ENCODE measurements at places on chromosomes 4 and X.

DNA sequence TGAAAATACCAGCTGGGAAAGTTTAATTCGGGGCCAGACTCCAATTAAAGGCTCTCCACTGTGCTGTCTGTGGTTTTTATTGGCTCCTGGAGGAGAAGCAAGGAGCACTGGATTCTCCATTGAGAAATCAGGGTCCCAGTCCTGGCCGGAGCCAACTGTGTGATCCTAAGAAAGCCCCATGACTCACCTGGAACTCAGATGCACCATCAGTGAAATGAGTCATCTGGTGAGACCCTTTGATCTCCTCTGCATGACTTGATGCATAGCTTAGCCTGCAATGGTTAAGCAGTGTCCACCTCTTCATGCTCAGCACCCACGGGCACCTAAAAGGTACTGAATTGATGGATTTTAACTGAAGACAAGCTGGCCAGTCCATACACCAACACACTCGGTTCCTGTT, 119.2 kb upstream of the VCX3B start:
- DNase-seq, result no peak

DNA sequence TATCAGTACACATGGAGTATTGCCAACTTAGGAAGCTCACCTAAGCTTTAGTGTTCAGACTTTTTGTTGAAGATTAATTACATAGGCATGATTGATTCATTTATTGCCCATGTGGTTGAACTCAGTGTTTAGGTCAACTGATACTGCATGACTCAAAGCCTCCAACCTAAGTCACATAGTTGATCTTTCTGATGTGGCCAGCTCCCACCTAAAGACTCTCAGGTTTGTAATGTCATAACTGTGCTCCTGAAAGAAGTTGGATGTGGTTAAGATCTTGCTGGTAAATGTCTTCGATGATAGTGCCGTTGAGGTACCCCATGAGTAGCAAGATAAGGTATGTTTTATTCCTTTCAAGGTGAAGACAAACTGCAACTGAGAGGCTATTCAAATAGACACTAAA, 192.5 kb downstream of the EDA start:
- no peak for DNase-seq

- no peak for DNase-seq
These were observed 57.4 kb downstream of the CC2D2A start for GRCh38 chr4:15526924-15527592.

DNA sequence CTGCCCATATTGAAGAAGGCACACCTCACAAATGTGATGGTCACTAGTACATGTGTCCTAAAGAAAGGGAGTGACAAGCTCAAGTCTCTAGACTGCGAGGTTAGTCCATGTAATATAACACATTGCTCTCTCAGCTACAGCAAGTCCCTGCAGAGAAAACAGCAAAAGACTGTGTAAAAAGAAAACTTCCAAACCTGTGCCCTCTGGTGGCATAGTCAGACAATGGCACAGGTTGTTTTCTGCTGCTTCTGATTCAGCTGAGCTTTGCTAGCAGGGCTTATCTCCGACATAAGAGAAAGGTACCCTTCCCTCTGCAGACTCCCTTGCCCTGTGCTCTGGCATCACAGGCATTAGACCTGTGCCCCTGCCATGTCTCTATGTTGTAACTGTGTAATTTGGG, 1.4 kb upstream of the SERPINA7 start:
- DNase-seq, result no peak

DNA sequence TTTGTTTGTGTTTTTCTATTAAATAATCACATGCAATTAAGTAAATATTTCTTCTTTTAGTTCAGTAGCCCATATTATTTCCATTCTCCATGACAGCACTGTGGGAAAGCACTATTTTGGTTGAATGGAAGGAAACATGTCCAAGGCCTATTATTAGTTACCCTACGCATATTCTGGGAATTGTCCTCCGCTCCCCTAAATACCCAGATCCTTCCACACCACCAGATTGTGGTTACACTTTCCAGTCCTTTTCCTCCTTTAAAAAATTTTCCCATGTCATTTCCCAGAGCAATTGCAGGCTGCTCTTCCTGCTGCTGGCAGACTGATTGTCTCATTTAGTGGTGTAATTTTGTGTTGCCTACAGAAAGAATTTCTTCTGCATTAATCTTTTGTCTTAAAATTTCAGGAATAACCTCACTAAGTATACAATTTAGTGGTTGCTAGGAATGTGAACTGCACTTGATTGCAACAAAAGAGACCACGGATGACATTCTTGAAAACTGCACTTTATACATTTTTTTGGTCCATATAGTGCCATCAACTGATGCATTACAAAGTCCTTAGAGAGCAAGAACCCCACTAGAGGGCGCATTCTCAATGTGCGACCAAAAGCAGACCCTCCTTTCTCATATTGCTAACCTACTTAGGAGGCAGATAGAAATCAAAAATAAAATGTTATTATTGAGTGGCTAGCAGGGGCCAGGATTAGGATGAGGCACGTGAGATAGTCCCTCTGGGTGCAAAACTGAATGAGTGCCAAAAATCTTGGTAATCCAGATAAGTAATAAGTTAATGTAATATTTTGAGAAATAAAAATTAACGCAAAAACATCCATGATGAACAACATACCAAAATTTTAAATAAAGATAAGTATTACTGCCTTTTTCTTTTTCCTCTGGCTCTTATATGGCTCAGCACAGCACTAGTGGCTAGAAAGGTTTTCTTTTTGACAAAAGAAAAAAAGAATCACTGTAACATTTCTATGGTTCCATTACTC, 98.8 kb upstream of the IQCM start:
- DNase-seq, result peak; percentile 51

DNA sequence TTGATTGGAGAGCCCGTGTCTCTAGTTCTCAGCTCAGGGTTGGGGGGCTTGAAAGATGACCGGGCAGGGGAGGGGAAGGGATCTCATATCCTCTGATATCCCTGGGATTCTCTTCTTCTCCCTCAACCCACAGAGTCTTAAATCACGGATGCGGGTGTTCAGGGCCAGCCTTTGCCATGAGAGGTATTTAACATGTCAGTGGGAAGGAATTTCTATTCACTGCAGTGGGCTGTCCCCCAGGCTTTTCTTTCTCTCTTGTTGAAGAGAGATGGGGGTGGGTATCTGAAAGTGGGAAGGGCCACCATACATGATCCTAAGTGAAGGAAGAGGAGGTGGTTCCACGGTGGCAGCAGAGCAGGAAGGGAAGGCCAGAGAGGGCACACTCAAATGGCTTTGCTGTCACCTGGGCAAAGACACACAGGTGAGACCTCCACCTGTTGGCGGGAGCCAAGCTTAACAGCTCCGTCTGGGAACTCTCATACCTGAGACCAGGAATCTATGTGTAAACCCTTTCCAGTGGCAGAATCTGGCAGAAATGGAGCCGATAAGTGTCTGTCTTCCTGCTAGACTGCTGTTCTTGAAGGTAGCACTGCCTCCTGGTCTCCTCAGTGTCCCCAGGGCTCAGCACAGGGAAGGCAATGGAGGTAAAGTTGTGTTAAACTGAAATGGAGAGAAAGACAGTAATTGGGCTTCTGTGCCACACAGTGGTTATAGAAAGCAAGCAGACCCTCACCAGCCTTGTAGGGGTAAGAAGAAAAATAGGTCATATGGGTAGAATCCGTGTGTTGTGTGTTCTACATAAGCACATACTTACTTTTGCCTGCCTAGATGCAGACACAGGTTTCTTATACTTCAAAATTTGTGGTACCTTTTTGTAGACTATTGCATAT, 49.4 kb downstream of the RHOH start:
- DNase-seq, result no peak

- no peak for DNase-seq
These were observed 14.5 kb upstream of the FGG start for GRCh38 chr4:154626793-154627484.

- DNase-seq, result no peak
These were observed 99.8 kb downstream of the KLHL8 start for GRCh38 chr4:87120411-87121162.

- no peak for DNase-seq
These were observed 172.0 kb downstream of the AASDH start for GRCh38 chr4:56215141-56215783.

DNA sequence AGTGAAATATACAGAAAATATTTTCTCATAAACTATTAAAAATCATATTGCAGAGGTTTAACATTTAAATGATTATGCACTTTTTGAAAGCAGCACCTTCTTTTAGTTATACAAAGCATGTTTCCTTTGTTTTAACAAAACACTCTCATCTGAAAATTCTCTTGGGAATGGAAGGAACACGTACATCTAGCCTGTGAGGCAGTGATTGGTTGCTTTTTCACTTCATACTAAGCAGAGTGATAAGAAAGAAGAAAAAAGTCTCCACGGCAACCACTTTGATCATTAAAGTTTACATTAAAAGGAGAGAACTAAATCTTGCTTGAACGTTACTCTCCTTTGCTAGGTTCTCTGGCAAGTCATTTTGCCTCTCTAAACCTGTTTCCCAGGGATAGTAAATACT, 41.7 kb upstream of the H2AZ1 start:
- DNase-seq, result no peak

GRCh38 chr4:48275247-48275646, 5.6 kb upstream of the TEC start:
- DNase-seq, result no peak

DNA sequence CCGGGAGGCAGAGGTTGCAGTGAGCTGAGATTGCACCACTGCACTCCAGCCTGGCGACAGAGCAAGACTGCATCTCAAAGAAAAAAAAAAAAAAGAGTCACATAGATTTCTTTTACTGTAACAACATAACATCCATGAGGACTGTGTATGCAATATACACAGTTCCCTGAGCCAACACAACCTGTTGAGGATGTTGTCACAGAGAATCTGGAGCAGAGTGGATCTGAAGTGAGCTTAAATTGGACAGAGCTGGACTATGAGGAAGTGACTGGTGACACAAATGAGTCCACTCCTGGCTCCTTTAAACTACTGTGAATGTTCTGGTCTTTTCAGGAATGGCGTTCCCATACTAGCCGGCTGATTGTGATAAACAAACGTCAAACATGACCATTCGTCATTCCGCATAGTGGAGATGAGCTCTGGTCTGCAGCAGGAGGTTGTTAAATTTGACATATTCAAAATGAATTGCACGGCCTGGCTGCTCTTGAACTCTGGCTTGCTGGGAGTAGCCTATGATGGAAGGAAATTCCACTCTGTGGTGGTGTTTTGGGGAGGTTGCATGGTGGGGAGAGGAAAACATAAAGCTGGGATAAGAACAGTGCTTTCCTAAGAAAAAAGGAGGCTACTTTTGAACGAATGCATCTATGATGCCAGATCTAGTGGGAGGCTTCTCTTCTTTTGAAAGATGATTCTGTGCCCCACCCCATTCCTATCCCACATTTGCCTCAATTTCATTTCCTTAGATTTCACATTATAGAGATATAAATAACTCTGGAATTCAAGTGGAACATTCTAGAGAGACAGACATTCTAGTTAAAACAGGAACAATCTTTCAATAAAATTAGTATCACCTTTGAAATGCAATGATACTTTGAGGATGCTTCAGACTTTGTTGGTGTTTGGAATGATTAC, 149.5 kb downstream of the SHROOM3 start:
- DNase-seq, result no peak

DNA sequence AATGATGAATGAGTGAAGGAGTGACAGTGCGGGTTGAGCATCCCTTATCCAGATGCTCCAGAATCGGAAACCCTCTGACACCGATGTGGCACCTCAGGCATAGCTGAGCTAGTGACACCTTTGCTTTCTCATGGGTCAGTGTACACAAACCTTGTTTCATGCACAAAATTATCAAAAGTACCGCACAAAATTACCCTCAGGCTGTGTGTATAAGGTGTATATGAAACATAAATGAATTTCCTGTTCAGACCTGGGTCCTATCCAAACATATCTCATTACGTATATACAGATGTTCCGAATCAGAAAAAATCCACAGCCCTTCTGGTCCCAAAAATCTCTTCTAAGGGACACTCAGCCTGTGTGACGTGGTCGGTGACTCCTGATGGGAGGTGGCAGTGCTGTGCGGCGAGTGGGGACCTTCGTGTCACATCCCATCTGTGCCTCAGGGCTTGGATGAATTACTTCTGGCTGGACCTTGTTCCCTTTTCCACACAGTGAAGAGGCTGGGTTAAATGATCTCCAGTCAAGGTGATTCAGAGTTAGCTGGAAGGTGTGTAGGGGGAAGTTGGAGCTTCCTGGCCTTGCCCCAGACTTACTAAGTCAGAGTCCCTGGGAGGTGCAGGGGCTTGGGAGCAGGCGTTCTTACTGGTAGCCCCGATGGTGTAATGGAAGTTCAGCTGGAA, 18.8 kb downstream of the RGS12 start:
- peak; percentile 12 for DNase-seq

DNA sequence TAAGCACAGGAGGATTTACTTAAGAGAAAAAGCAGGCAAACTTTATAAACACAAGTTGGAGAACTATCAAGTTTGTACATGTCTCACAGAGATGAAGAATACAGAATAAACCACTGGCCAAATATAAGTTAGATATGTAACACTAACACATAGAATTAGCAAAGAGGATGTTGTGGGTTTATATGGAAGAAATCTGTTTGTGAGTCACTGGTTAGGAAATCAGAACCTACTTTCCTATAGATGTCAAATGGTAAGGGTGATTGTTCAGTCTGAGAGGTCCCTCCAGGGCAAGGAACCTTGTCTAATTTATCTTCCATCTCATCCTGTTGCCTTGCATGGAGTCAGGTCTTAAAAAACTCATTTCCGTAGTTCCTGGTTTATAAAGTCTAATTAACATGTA, 14.8 kb upstream of the ART3 start:
- no peak for DNase-seq

DNA sequence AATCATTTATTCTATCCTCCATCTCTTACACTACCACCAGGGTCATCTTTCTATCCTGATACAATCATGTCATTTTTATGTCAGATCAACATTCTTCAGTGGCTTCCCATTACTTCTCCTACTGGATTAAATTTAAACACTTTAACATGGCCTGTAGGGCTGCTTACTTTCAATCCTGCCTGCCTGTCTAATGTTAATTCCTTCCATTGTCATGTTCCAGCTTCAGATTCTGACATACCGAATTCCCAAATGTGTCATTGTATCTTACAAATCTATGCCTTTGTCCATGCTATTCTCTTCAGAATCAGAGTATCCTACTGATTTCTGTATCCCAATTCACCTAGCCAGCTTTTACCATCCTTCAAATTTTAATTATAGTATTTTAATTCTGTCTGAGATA, 49.9 kb upstream of the FHDC1 start:
- no peak for DNase-seq

GRCh38 chr4:7800410-7800809, 139.3 kb downstream of the AFAP1 start:
- DNase-seq, result no peak

DNA sequence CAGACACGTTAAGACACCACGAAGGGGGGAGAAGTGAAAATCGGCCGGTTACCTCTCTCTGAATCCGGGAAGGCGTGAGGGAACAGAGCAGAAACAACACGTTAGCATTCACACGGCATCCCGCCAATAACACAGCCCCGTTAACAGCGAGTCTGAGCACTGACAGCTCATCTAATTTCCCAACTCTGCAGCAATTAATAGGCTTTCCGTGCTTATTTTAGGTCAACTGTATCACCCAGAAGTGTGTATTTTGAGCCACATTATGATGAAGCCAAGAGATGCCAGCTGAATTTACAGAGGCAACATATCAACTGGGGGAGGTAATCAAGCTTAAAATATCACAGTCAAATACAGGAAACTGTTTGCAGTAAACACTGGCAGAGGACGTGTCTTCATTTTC, 92.6 kb downstream of the NSUN7 start:
- DNase-seq, result no peak

Measured in NCI-H2171 treated with DMSO at 0.1 percent for 48 hours (cell line).